ENCODE measurements at places on chromosomes 13 and 19.
A peak's percentile ranks its signal among the peaks of the same experiment; 100 is the strongest.

- DNase-seq, result peak; percentile 55
Observed at GRCh38 chr13:46181840-46182490, at the start of gene LCP1. LCP1 (minus strand) TSS chr13:46182177; CDS start chr13:46159662, 22,515 bp downstream.

GRCh38 chr13:70034286-70034685, 73.3 kb upstream of the ATXN8OS start:
- DNase-seq, result no peak

DNA sequence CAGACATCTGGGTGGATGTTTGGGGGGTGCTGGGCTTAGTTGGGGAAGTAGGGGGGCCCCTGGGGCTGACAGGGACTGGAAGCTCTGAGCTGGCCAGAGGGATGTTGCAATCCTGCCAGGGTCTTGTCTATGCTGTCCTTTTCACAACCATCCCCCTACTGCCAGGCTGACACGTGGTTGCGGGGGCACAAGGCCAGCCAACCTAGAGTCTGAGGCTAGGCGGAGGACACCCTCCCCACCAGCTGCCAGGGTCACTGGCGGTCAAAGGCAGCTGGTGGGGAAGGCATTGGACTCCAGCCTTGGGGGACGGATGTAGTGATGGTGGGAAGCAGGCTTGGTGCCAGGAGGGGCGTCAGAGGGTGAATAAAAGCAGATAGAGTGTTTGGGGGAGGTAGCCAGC, 1.6 kb upstream of the APOC1 start:
- DNase-seq, result no peak

DNA sequence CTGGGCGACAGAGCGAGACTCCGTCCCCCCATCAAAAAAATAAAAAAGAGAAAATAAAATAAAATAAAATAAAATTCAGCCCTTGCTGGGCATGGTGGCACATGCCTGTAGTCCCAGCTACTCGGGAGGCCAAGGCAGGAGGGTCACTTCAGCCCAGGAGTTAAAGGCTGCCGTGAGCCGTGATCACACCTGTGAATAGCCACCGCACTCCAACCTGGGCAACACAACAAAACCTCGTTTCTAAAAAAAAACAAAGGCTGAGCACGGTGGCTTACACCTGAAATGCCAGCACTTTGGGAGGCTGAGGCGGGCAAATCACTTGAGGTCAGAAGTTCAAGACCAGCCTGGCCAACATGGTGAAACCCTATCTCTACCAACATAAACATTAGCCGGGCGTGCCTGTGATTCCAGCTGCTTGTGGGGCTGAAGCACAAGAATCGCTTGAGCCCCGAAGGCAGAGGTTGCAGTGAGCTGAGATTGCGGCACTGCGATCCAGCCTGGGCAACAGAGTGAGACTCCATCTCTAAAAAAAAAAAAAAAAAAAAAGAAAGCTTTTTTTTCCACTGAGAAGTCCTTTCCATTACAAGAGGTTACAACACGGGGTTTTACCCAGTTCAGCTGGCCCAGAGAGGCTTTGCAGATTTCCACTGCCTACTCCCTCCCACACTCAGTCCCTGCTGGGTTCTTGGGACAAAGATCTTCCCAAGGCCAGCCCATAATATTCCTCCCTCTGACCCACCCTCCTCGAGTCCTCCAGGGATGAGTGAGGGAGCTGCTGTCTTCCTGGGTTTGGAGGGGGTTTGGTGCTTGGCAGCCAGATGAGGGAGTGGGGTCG, 6.4 kb downstream of the ANGPTL4 start:
- DNase-seq, result no peak

- no peak for DNase-seq
Observed at GRCh38 chr13:48817166-48817802, 158.4 kb upstream of the FNDC3A start.
